ENCODE measurements at places on chromosomes 3 and 15.

GRCh38 chr3:67064105-67064504 is 66.0 kb downstream of the KBTBD8 start:
- no peak for DNase-seq

GRCh38 chr3:185728630-185729336 is 96.1 kb downstream of the IGF2BP2 start:
- no peak for DNase-seq

- no peak for DNase-seq
Observed at GRCh38 chr15:90189781-90190467, 11.2 kb upstream of the SEMA4B start.

DNA sequence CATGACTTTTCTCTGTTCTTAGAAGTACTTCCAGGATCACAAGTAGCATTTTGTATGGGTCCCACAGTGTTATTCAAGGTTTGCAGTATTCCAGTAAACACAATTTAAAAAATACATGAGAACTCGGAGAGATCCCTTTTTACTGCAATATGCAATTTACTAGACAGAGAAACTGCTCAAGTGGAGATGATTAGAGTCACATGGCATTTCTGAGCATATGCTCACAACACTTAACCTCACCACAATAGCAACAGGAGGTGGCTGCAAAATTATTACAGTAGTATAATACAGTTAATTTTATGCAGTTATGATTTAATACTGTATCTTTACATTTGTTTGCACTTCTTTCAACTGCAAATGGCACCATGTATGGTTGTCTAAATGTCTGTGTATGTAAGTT is 87.5 kb downstream of the PIK3CB start:
- DNase-seq: no peak

- DNase-seq: no peak
Observed at GRCh38 chr3:69695933-69696332, 43.3 kb upstream of the MITF start.

DNA sequence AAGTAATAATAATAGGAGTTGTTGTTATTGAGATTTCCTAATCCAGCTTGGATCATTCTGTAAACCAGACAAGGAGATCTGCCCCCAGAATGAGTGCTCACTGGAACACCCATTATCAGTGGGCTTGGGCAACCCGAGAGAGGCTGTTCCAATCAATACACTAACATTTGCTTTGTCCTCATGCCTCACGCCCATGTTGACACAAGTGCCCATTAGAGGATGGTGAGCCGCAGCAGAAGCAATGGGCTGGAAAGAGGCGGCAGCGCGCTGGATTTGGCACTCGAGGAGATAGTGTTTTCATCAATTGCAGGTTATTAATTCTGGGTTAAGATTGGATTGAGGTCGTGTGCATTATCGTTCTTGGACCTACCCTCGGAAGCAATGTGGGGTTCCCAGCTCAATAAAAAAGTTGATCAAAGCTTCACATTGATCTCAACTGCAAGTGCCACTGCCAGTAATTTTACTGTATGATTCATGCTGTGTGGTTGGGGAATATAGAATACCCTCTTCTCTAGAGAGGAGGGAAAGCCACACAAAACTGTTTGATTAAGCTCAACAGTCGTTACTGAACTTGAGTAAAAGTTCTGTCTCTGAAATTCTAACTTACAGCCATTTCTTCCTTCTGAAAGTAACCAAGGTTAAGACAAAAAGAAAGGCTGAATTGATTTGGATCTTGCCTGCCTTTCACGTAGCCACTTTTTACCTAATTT is 15.7 kb downstream of the LYZL4 start:
- no peak for DNase-seq

GRCh38 chr15:38627689-38628277 is 63.2 kb upstream of the RASGRP1 start:
- no peak for DNase-seq

DNA sequence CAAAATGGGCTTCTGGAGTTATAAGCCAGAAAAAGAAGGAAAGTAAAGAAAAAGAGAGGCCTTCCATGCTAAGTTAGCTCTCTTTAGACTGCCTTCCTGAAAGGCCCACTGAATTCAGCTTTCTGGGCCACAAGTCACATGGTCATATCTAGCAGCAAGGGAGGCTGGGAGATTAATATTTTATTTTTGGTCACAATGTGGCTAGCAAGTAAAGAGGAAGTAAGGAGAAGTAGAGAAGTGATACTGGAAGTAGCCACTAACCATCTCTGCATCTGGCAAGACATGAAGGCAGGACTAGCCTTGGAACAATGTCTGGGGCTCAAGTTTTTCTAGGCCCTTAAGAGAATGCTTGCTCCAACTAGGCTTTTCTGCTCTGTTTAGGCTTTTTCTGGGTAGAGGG is 81.8 kb upstream of the UBE2E1 start:
- no peak for DNase-seq

DNA sequence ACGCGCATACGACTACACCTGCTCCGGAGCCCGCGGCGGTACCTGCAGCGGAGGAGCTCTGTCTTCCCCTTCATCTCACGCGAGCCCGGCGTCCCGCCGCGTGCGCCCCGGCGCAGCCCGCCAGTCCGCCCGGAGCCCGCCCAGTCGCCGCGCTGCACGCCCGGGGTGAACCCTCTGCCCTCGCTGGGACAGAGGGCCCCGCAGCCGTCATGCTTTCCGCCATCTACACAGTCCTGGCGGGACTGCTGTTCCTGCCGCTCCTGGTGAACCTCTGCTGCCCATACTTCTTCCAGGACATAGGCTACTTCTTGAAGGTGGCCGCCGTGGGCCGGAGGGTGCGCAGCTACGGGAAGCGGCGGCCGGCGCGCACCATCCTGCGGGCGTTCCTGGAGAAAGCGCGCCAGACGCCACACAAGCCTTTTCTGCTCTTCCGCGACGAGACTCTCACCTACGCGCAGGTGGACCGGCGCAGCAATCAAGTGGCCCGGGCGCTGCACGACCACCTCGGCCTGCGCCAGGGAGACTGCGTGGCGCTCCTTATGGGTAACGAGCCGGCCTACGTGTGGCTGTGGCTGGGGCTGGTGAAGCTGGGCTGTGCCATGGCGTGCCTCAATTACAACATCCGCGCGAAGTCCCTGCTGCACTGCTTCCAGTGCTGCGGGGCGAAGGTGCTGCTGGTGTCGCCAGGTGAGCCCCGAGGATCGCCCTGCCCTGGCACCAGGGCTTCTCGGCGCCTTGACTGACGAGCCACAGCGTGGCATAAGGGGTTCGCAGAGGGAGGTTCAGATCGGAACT is 420 bp downstream of the SLC27A2 start:
- peak; percentile 81 for DNase-seq

- no peak for DNase-seq
Observed at GRCh38 chr3:187849016-187849654, 103.9 kb upstream of the BCL6 start.

GRCh38 chr3:66107855-66108254 is 69.1 kb upstream of the MAGI1 start:
- DNase-seq: no peak

DNA sequence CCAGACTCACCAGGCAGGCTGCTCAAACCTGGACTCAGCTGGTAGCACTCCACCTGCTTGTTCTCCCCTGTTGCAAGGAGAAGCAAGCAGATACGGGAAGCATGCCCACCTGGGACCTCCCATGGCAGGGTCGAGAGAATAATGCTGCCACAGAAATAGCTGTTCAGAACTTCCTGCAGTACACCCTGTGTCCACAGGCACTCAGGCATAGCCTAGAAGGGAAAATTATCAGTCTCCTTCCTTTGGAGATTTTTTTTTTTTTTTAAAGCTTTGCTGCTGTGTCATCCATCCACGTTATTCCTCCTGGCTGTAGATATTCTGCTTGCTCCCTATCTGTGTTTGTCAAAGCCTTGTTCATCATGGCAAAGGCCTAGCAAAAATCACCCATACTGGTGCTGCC is 32.7 kb upstream of the RPS17 start:
- no peak for DNase-seq

GRCh38 chr15:88917760-88918159 is 4.6 kb upstream of the MFGE8 start:
- DNase-seq: no peak

- DNase-seq: no peak
Observed at GRCh38 chr3:137926991-137927390, 83.0 kb upstream of the CLDN18 start.

DNA sequence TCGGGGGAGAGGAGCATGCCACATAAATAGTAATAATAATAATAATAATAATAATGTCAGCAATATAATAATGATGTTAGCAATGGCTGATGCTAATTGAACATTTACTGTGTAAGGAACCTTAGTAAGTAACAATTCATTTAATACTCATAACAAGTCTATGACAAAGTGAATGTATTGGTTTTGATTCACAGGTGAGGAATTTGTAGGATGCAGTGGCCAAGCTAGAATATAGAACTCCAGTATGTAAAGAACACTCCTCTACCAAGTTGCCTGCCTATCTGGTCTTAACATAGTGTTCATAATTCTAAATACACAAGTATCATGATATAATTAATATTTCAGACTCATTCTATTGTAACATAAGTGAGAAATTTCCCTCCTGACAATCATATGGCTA is 1016.5 kb downstream of the ROBO1 start:
- DNase-seq: no peak

- DNase-seq: peak; percentile 55
Observed at GRCh38 chr3:14925729-14926591, 21.4 kb upstream of the NR2C2 start.

DNA sequence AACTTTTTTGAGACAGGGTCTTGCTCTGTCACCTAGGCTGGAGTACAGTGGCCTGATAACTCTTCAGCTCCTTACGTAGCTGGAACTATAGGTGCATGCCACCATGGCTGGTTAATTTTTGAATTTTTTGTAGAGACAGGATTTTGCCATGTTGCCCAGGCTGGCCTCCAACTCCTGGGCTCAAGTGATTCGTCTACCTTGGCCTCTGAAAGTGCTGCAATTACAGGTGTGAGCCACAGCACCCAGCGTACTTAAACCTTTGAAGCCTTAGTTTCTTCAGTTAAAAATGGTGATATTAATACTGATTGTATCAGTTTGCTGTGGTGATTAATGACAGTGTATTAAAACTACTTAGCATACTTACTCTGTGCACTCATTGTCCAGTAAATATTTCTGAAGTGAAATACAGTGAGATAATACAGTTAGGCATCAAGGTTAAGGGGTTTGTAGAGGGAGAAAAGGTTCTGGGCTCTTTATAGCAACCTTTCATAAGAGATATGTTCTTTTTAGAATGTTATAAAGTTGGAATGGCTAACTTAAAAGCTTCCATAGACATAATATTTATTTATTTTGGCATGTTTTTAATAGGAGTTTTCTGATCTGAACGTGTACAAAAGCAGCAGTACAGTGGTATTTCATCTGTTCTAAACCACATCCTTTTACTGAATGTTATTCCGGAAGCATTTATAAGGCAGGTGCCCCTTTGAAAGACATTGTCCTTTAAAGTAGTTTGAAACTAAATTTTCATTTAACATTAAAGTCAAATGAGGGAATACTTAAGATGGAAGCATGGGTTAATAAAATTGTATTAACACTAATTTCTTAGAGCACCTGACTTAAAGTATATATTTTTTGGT is 23.6 kb downstream of the NCK1 start:
- DNase-seq: no peak

DNA sequence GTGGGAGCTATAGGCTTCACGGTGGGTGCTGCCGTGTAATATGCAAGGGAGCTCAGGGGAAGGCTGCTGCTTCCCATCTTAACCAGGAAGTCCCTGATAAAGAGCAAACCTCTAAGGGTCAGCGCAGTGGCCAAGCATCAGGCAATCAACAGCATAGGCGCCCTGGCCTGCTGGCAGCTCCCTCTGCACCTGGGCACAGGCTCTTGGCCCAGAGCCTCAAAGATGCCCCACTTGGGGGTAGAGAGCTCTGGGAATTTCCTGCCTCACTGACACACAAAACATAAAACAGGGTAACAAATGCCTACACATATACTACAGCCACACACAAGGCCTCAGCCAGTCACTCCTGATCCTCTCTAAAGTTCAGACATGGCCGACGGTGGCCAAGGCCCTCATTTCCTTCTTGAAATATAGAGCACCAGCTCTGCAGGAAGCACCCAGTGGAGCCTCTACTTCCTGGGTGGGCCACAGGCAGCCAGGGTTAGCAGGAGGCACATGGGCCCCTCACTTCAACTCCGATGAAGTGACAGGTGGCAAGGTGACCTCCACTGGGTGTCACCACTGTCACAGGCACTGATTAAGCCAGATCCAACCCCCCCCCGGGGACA is 20.5 kb downstream of the SLC41A3 start:
- no peak for DNase-seq

DNA sequence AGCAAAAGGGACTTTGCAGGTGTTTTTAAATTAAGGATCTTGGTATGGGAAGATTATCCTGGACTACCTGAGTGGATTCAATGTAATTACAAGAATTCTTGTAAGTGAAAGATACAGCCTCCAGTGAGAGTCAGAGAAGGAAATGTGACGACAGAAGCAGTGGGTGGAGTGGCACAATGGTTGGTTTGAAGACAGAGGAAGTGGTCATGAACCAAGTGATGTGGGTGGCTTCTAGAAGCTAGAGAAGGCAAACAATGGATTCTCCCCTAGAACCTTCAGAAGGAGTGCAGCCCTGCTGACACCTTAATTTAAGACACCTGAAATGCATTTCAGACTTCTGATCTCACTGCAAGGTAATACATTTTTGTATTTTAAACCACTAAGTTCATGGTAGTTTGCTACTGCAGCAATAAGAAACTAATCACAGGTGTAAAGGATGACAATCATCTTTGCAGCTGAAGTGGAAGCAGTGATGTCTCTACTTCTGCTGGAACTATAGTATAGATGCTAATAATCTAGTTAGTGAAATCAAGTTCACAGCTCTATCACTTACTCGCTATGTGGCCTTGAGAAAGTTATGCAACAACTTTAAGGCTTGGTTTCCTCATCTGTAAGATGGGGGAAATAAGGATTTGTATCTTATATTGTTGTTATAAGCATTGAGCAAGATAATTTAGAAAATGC is 403.4 kb upstream of the SUCLG2 start:
- no peak for DNase-seq

DNA sequence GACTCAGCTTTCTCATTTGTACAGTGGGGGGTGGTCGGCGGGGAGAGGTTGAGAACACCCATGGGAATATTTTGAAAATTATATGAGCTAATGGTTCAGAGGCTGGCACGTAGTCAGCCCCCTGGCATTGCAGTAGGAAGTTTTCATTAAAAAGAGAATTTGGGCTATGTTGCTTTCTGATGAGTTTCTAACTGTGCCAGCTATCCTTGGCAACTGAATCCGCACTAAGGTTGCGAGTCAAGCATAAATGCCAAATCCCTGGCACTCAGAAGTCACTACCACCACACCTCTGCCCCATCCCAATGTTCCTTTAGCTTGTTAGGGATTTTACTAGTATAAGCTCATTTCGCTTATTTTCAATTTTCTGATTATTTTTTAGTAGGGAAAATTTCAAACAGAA is 91.6 kb downstream of the DNASE1L3 start:
- DNase-seq: no peak

GRCh38 chr3:13011573-13012220 is 61.5 kb downstream of the IQSEC1 start:
- peak; percentile 70 for DNase-seq

DNA sequence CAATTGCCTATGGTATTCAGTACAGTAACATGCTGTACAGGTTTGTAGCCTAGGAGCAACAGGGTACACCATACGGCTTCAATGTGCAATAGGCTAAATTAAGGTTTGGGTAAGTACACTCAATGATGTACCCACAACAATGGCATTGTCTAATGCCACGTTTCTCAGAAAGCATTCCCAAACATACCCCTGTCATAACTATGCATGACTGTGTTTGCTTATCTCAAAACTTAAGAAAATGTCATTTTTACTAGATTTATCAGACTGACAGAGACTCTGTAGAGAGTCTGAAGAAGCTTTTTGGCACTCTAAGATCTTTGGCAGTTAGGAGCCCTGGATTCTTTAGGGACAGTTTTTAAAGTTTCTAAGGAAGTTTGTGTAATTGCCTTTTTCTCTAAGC is 59.9 kb downstream of the MECOM start:
- DNase-seq: no peak

- no peak for DNase-seq
Observed at GRCh38 chr15:60479361-60480110, 594 bp upstream of the ICE2 start.
